ENCODE measurements at places on chromosomes 16 and 17.

GRCh38 chr16:30760001-30760559, 1.8 kb downstream of the CFAP119 start:
- DNase-seq = no peak

DNA sequence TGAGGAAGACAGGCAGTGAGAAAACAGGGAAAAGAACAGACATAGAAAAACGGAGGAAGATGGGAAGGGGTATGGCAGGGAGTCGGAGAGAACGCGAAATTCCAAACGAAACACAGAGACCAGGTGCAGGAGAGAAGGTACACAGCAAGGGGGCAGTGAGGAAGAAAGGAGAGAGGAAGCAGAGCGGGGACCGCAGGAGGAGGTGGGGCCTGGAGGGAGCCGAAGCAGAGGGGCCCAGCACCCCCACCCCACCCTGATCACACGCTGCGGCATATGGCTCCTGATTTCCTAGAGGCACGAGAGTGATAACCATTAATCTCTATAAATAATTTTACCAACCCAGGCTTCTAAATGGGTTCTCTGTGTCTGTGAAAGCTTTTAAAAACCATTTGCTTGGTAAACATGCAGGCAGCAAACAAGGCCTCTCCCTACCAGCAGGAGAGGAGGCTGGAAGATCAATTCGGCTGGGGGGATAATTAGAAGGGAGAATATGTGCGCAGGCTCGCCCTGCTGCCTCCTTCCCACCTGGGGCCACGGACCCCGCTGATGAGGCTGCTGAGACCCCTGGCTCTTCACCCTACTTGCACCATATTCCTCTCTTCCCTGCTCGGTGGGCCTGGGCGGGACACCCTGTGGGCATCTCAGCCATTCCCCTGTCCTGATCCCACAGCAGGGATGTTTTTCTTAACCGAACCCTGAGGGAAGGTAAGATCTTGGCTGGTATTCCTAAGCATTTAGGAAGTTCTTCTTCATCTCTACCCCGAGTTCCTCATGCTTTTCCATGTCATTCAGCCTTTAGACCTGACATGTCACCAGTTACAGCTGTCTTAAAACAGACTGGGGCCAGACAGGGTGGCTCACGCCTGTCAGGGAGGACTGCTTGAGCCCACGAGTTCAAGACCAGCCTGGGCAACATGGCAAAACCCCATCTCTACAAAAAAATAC, 86.7 kb downstream of the TMEM132E start:
- no peak for DNase-seq

- DNase-seq = no peak
Measured at GRCh38 chr16:79768276-79768970, 167.9 kb upstream of the MAF start.

DNA sequence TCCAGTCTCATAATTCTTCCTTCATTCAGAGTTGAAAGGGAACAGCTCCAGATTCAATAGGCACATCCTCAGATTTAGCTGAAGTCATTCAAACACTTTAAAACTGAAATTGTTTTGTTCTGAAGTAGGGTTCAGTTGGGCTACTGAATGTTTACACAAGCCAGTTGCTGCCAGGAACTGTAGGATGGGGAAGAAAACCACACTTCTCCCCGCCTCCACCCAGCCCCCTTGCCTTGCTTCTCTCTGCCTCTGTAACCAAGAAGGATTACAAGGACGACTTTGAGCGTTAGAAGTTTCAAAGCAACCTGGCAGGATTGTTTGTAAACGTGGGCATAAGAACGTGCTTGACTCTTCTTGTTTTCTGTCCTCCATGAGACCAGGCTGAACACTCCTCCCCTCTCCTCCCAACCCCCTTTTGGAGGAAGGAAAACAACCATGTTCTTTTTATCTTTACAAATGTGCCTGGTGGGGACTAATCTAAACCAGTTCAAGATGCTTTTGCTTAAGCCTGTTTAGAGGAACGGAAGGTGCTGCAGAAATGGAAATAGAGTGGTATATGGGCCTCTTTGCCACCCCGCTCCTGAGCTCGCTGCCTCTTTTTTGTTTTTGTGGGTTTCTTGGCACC, 287.9 kb downstream of the FTO start:
- DNase-seq = no peak

DNA sequence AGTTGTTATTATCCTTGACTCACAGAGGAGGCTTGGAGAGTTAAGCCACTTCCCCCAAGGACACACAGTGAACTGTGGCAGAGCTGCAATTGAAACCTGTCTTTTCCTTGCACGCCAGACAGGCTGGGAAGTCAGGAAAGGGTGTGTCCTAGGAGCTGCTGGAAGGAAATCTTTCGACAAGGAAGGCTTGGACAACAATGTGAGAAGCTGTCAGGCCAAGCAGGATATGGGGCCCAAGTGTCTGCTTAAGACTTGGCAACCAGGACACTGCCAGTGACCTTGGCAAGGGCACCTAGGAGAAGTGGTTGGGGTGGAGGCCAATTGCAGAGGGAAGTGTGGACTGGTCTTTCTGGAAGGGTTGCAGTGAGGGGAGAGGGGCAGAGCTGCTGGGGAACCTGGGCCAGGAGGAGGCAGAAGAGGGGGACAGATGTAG, 2.1 kb upstream of the CAMKK1 start:
- no peak for DNase-seq

DNA sequence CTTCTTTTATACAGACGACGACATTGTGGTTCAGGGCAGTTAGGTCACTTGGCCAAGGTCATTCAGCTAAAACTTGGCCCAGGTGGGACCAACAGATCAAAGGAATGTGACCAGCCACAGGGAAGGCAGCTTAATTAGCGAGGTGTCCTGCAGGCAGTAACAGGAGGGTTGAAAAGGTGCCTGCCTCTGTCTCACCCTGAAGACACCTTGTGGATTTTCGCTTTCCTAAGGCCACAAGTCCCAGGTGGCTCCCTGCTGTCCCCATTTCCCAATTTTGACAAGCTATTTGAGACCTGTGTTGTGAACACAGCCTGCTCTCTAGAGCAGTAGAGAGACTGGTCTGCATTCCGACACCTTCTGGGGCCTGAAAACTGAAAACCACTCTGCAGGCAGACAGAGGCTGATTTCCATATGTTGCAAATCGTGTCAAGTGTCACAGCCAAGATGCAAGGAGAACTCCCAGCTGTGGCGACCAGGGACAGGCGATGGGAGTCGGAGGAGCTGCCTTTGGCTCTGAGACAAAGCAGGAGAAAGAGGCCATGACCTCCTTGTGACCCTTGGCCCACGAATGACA, 593.1 kb upstream of the CDH5 start:
- DNase-seq = no peak

DNA sequence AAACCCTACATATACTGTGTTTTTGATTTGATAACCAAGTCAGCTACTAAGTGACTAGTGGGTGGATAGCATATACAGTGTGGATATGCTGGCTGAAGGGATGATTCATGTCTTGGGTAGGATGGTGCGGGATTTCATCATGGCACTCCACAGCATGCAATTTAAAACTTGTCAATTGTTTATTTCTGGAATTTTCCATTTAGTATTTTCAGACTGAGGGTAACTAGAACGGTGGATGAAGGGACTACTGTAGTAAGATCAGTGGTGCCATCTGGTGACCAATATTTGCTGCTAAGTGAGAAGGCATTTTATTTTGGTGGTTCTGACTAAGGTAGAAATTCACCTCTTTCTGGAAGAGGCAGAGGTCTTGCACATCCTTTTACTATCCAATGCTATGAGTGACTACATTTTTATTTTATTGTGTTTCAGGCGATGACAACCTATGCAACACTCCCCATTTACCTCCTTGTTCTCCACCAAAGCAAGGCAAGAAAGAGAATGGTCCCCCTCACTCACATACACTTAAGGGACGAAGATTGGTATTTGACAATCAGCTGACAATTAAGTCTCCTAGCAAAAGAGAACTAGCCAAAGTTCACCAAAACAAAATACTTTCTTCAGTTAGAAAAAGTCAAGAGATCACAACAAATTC, 3.1 kb downstream of the CDC6 start:
- DNase-seq = no peak

DNA sequence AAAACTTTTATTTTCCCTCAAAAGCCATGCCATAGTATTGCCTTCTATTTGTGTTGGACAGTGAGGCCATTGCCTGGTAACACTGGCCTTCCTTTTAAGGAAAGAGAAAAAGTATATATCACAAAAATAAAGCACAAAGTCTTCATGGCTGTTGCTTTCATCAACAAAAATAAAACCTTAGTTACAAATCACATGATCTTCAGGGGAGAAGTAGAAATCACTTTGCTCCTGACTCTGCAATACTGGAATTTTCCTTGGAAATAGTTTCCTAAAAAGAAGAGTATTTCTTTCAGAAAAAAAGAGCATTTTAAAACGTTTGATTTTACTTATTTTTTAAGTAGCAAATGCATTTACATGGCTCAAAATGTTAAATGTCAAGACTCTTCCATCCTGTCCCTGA, 41.9 kb downstream of the FAM20A start:
- no peak for DNase-seq

DNA sequence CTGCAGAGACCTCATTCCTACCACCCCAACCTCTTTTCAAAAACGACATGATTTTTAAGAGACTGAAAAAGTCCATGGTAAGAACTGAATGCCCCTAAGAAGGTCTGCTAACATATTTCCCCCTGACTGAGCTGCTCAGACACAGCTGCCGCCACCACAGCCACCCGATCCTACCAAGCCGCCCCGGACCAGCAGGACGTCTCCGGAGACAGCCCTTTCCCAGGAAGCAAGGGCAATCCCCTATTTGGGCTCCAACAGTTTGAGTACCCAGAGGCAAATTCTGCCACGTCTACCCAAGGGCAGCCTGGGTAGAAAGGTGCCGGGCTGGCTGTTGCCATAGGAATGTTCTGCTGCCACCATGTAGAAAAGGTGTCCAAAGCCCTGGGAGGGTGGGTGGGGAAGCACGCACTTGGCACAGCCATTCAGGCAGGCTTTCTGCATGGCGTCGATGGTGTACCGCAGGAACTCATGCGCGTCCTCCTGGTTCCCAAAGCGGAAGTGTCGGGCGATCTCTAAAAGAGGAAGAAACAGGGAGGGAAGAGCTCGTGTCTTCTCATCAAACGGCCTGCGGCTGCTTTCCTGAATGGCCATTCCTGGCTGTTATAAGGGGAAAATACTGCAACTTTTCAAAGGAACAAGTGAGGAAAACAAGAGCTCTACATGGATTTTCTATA, 13.6 kb downstream of the USP36 start:
- no peak for DNase-seq

DNA sequence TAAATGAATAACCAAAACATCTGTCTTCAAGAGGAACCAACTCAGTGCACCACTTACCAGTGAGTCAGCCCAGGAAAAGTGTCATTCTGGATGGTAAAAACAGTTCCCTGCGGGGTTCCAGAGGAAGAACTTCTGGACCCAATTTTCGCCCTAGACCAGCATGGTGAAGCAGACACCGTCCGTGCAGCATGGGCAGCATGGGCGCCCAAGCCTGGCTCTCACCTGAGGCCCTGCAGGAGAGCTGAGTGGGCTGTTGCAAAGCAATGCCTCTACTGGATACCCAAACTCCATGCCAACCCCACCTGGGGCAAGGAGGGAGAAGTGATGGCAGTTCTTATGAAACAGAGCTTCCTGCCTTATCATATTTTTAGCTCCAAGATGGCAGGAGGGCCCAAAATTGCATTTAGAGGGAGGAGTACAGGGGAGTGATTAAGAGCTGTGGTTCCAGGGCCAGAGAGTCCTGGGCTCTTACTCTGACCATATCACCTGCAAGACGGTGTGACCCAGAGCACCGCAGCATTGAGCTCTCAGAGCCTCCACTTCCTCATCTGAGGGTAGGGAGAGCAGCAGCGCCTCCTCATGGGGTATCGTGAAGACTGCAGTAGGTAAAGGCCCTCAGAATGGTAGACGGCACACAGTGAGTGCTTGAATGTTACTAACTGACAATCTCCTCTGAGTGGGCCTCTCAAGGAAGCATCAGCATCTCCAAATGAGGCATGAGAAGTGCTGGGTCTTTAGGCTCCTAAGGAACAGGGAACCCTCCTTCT, 16.6 kb upstream of the INPP5K start:
- DNase-seq = no peak

GRCh38 chr17:77085926-77086432, 54.8 kb upstream of the SEC14L1 start:
- DNase-seq = no peak

GRCh38 chr17:43400943-43401717, 2.3 kb downstream of the ARL4D start:
- DNase-seq = no peak

- DNase-seq = peak; percentile 57
Measured at GRCh38 chr16:58236231-58236690, 38.4 kb upstream of the CSNK2A2 start.

GRCh38 chr17:9291912-9292560, 270.7 kb downstream of the NTN1 start:
- no peak for DNase-seq

- no peak for DNase-seq
Measured at GRCh38 chr16:84194018-84194417, 3.1 kb downstream of the ADAD2 start.

GRCh38 chr16:4506450-4506849, 30.3 kb downstream of the HMOX2 start:
- DNase-seq = peak; percentile 26

DNA sequence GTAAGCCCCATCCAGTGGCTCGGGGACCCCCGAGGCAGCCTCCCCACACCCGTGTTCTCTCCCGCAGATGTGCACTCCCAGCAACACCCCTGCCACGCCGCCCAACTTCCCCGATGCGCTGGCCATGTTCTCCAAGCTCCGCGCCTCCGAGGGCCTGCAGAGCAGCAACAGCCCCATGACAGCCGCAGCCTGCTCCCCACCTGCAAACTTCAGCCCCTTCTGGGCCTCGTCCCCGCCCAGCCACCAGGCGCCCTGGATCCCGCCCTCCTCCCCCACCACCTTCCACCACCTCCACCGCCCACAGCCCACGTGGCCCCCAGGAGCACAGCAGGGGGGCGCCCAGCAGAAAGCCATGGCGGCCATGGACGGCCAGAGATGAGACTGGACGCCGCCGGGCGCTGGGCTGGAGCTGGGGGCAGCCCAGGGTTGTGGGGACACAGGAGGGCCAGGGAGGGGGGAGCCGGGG, 5.0 kb downstream of the UBALD2 start:
- no peak for DNase-seq

- no peak for DNase-seq
Measured at GRCh38 chr17:44887971-44888954, 11.0 kb downstream of the EFTUD2 start.

- DNase-seq = no peak
Measured at GRCh38 chr16:17469011-17469740, 1.6 kb downstream of the XYLT1 start.

GRCh38 chr17:64174686-64175456, 44.9 kb upstream of the ERN1 start:
- DNase-seq = no peak

GRCh38 chr16:30558789-30559377, 709 bp upstream of the ZNF764 start:
- no peak for DNase-seq
